ENCODE measurements at places on chromosomes 3 and 15. TPM values are rescaled to one million over a fixed set of nuclear protein-coding genes. Genes with fewer than 3 reads are reported as not detected.

DNA sequence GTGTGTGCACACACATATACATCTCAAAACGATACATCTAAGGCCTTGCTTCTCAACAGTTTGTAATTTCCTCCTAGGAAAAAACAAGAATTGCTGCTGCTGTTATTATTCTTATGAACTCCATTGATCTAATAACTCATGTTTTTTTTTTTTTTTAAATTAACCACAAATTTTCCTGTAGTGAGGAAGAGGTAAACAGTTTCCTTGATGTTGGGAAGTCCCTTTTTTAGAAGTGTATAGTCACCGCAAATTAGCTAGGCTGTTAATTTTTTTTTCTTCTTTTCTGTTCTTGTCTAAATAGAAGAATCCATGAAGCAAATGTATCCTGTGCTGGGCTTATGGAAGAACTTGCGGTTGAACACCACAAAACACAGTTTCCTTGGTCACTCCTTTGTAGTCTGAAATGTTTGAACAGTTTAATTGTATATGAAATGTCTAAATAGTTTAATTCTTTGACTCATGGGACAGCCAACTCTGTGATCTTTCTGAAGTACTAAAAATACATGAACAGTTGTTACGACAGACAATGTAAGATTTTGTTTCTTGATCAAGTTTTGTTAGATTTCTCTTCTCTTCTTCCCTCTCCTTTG, 64.5 kb downstream of the MITF start:
- DNase-seq, result no peak

DNA sequence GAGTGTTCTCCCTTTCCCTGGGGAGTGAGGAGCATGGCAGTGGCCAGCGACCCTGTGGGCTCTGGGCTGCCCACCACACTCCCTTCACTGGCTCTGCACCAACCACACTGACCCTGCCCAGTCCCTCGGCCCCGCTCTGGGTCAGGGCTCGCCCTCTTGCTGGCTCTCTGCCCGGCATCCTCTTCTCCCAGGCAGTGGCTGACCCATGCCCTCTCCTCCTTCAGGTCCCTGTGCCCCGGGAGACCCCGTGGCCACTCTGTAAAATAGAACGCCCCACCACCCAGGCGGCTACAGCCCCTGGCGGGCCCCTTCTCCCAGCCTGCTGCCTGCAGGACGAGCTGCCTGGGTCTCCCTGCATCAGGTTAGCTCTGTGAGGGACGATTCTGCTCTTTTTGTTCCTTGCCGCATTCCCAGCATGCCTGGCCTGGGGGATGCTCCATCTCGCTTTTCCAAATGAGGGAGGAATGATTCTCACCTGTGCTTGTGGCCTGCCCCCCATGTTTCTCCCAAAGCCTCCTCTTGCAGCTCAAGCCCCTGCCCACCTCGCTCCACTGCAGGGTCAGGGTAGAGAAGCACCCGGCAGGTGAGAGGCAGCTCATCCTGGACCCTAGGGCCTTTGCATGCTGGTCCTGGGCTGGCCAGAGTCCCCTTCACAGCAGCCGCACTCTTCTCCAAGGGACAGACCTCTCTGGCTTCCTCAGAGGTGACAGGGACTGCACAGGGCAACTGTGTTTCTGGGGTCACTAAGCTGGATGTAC, 14.5 kb upstream of the CFAP100 start:
- no peak for DNase-seq

The EPHB1 gene
- total RNA-seq, result not detected

DNA sequence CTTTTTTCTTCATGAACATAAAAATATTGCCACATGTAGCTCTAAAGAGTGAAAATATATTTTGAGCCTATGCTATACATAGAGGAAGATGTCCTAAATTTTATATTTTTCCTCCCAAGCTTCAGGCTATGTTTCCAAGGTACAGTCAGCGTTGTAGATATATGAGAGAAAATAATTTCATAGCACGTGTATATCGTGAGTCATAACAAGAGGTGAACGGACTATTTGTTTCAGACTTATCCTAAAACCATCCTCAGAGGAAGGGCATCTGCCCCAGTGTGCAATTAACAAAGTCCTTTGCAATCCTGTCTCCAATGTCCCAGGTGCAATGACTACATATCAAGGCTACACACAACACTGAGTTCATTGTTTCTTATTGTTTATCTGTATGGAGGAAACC, 177.3 kb upstream of the ARRDC4 start:
- DNase-seq, result no peak

The LMCD1 gene
- total RNA-seq, result 4.8 TPM

- no peak for DNase-seq
Measured at GRCh38 chr15:27820722-27821121, 278.4 kb downstream of the OCA2 start.

The LPP gene
- 22.1 TPM for total RNA-seq

- DNase-seq, result no peak
Measured at GRCh38 chr3:78642226-78643035, 1125.4 kb downstream of the ROBO1 start.

The PIERCE2 gene
- 0.86 TPM for total RNA-seq

GRCh38 chr3:58072052-58072762, 64.0 kb downstream of the FLNB start:
- DNase-seq, result no peak

DNA sequence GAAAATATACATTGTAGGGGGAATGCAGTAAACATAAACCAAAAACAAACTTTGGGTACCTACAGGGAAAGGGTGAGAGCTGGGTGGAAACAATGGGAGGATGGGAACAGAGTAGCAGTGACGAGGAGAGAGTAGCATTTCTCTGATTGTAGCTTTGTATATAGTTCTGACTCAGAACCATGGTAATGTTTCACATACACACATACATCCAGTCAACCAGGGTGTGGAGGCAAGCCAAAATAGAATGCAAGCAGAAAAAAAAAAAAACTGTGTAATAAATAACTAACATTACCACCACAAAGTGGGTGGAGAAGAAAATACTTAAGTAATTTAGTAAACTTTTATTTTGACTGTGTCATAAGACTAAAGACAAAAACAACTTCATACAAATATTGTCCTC, 27.2 kb downstream of the BCL2A1 start:
- DNase-seq, result no peak

GRCh38 chr3:15405448-15406050, 21.8 kb downstream of the METTL6 start:
- peak; percentile 62 for DNase-seq

DNA sequence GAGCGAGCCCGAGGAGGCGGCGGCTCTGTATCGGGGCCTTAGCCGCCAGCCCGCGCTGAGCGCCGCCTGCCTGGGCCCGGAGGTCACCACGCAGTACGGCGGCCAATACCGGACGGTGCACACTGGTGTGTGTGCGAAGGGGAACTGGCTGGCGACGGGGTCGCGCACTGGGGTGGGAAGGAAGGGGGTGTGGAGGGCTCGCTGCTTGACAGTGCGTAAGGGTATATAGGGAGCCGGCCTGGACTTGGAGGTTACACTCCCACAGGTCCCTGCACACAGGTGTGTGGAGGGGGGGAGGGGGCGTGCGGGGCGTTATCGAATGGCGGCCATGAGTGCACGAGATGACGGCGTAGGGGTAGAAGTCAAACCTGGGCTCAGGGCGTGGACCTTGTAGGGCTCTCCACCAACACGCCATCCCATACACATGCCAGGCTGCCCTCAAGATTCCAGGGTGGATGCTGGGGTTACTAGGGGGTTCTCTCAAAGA, 389 bp downstream of the APEH start:
- no peak for DNase-seq

DNA sequence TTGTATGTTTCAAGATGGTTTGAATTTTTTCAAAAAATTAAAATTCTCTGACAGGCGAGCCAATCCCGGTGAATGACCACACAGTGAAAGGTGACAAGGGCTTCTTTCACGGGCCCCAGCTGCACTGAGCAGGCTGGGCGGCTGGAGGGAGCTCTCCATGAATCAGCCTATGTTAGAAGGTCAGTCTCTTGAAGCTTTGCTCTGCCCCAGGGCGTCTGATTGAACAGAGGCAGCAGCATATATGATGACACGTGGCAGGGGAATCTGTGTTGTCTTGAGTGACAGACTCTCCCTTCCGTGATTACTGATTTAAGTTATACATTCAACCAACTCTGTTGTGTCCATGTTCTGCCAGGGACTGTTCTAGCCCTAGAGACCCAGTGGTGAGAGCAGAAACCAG, 51.5 kb downstream of the ISG20 start:
- no peak for DNase-seq

GRCh38 chr3:99659951-99660350, 21.6 kb downstream of the COL8A1 start:
- no peak for DNase-seq

- no peak for DNase-seq
Measured at GRCh38 chr3:151426341-151426657, 34.6 kb downstream of the IGSF10 start.

- peak; percentile 32 for DNase-seq
Measured at GRCh38 chr3:101825904-101826445, 23.3 kb upstream of the NFKBIZ start.

DNA sequence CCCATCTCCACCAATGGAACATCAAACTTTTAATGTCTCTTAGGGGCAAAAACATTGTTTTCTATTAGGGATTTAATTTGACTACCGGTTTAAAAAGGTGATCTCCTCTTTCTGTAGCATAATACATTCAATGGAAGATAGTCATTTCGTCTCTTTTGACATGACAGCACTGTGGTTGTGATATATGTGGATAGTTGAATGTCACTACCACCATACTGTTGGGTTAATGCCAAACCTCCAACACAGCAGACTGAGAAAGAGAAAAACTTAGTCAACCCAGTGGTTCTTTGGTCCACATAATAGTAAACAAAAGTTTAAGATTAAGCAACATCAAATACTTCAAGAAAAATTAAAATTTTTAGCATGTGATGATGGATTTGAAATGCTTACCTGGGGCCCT, 530.4 kb downstream of the AGBL1 start:
- no peak for DNase-seq

GRCh38 chr3:94118390-94118789, 55.5 kb downstream of the NSUN3 start:
- no peak for DNase-seq

- peak; percentile 39 for DNase-seq
Measured at GRCh38 chr3:43638594-43639447, 17.0 kb upstream of the ANO10 start.

GRCh38 chr3:30263238-30263924, 343.0 kb upstream of the TGFBR2 start:
- no peak for DNase-seq

GRCh38 chr15:101131489-101132389, 120.1 kb downstream of the CHSY1 start:
- no peak for DNase-seq

DNA sequence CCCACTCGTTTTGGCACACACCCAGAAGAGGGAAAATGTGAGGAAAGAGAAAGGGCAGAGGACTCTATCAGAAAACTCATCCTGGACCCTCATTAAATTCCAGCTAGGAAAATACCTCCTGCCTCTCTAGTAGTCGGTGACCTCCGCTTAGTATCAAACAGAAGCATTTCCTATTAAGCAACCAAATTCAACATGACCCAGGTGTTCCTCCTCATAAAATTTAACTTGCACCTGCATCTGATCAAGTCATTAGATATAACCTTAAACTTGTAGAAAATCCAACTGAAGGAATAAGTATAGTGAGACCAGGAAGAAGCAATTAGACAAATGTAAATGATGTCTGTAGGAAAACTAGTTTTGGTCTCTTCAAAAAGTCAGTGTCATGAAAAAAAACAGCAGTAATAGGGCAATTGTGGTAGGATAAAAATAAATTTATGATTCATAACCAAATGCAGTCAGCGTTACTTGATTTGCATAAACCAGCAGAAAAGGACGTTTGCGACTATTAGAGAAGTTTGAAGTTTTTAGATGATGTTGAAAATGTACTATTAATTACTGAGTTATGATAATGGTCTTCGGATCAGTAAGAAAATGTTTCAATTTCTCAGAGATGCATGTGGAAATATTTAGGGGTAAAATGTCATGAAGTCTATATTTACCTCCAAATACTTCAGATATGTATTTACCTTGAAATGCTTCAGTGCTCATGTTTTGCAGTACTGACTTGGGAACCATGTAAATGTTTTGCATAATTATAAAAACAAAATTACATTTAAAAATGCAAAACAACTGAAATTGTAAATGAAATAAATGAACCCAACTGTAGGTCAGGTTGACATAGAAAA, 44.6 kb downstream of the LDHAL6B start:
- peak; percentile 57 for DNase-seq

The DLEC1 gene
- total RNA-seq, result 0.94 TPM

- no peak for DNase-seq
Measured at GRCh38 chr15:62069551-62069950, 2.8 kb downstream of the C2CD4A start.

DNA sequence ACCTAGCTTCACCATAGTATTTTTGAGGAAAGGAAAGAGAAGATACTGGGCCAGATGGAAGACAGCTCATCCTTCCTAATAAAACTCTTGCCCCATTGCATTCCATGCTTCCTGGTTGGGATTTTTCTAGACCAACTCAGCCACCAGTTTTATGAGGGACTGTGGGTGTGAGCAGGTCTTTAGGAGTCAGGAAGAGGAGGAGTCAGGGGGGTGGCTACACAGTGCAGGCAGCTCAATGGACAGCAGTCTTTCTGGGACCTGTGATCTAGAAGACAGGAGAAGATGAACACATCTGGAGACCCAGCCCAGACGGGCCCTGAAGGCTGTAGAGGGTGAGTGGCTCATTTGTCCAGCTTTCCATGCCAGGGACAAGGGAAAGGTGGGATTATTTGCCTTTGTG, at the start of gene NOX5:
Gene NOX5, plus strand, starts transcription at position 242 of the 400 bp plus-strand sequence. Its CDS starts 41 bp downstream, at position 283.
- DNase-seq, result peak; percentile 45

The ADCY5 gene
- total RNA-seq, result 1.6 TPM

The SYNPR gene
- not detected for total RNA-seq

- no peak for DNase-seq
Measured at GRCh38 chr15:45180648-45181436, 6.9 kb downstream of the SHF start.

GRCh38 chr3:70264122-70264780, 48.2 kb downstream of the MDFIC2 start:
- peak; percentile 76 for DNase-seq

The PLA2G4D gene
- 0.03 TPM for total RNA-seq

The ACVR2B gene
- 5.2 TPM for total RNA-seq

GRCh38 chr3:124934577-124934976, at the start of gene MUC13:
MUC13 (minus strand) TSS chr3:124934751; CDS start chr3:124934712, 39 bp downstream.
- peak; percentile 95 for DNase-seq

GRCh38 chr3:166759736-166760513, 620.2 kb downstream of the ZBBX start:
- DNase-seq, result no peak

- no peak for DNase-seq
Measured at GRCh38 chr3:24662449-24663345, 168.0 kb upstream of the THRB start.
